Right atrium auricular region (tissue), 2 donors: ENCODE measurements at places on chromosomes 11 and 22. TPM values are rescaled to one million over a fixed set of nuclear protein-coding genes. Genes with fewer than 3 reads are reported as not detected.
A peak's percentile ranks its signal among the peaks of the same experiment; 100 is the strongest.

DNA sequence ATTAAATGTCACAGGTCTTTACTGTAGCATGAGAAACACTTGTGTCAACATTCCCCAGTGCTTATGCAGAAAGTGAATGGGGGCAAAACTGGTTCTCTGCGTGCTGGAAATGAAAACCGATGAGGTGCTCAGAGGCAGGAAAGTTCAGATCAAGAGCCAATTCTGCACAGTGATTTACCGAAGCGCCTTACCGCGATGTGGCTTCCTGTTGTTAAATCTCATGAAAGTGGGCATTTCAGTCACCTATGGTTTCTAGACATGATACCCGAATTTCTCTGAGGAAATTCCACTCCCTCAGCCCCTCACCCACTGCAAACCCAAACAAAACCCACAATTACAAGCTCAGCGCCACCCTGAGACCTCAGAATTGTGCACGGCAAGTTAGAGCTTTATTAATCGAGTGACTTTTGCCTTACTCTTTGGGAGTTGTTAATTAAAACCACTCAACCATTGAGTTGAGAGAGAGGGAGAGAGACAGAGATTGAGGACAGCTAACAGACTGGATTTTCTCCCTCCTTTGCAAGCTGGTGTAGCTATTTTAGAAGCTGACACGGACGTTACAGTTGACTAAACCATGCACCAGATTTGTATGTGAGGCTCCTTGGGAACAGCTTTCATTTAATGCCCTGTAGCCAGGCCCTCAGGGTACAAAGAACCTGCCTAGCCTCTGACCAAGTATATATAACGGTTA, 196.4 kb downstream of the DBX1 start:
- no peak overlapping the region for H3K4me3 ChIP-seq
- no peak for DNase-seq
- H3K27ac ChIP-seq, result no peak overlapping the region

DNA sequence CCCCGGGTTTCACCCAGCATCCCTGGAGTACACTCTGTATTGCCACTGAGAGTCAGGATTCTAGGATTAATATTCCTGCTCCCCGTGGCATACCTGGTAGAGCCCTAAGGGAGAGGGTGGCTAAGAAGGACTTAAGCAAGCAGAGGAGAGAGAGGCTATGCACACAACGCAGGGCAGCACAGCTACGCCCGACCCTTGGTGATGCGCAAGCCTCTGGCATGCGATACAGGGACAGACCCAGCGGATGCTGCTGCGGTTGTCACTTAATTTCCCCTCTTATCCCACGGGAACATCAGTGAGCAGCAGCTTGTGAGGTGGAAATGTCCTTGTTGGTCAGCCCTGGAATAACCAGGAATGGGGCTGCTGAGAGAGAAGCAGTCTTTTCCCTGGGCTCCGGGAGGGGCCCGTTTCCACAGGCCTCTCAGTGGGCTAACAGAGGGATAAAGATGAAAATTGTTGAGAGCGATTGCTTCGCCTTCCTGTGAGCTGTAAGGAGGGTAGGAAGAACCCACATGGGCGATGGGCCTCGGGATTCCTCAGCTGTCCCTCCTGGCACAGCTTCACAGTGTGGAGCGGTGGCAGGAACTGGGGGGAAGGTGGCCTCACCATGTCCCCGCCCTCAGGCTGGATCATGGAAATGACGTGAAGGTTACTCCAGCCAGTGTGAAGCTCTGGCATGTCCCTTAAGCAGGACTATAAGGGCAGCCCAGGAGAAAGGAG, 48.4 kb upstream of the RAB1B start:
- no peaks in the 10 kb centered on the region for H3K27me3 ChIP-seq
- no peak overlapping the region for H3K4me3 ChIP-seq
- H3K36me3 ChIP-seq, result peaks cover 54% of the 10 kb centered on the region
- H3K27ac ChIP-seq, result no peak overlapping the region
- no peak for DNase-seq

DNA sequence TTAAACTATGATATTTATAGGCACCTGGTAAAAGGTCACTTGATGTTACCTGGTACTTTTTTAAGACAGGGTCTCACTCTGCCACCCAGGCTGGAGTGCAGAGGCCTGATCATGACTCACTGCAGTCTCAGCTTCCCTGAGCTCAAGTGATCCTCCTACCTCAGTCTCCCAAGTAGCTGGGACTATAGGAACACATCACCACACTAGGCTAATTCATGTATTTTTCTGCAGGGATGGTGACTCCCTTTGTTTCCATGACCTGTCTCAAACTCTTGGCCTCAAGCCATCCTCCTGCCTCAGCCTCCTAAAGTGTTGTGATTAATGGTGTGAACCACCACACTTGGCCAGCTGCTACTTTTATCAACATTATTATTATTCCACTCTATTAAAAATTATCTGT, 47.6 kb downstream of the OR4C45 start:
- H3K27me3 ChIP-seq, result no peaks in the 10 kb centered on the region
- H3K4me3 ChIP-seq, result no peak overlapping the region
- H3K36me3 ChIP-seq, result no peaks in the 10 kb centered on the region

DNA sequence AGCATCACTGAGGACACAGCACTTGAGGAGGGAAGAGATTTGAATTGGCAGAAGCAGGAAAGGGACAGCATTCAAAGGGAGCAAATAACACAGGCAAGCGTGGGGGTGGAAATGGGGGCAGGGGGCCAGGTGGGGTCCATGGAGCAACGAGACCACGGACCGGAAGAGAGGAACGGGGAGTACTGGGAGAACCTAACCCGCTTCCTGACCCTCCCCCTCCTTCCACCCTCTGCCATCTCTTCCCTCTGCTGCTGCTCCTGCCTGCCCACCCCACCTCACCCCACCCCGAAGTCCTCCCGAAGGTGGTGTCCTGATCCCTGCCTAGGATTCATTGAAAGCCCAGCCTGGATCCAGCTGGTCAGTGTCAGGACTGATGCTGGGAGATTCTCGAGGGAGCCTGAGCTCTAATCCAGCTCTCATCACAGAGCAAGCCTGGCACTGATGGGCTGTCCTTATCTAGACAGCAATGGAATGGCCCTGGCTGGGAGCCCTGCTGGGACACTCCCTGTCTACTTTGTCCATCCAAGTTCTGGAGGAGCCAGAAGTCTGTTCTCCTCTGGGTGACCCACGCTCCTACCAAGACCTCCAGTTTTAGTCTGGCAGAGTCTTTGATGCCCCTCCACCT, 105.0 kb downstream of the TRIM29 start:
- H3K36me3 ChIP-seq, result no peaks in the 10 kb centered on the region
- H3K27me3 ChIP-seq, result no peaks in the 10 kb centered on the region
- H3K27ac ChIP-seq, result no peak overlapping the region
- H3K4me3 ChIP-seq, result no peak overlapping the region
- no peaks in the 10 kb centered on the region for H3K4me1 ChIP-seq

DNA sequence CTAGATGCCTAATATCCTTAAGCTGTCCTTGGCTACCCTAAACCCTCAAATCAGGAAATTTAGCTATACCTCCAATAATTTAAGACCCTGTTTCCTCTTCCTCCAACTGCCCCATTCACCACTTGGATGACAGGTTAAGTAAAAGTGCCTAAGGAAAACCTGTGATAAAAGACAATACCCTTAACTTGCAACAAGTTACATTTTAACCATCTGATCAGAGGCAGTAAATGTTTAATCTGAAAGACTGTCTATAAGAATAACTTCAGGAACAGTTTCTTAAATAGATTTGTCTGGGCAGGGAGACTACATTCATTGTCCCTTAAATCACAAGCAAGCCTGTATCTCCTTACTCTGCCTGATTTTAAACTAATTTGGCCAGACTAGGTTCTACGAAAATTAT, 129.1 kb downstream of the APOL5 start:
- H3K4me3 ChIP-seq, result no peak overlapping the region
- H3K4me1 ChIP-seq, result no peaks in the 10 kb centered on the region
- H3K36me3 ChIP-seq, result no peaks in the 10 kb centered on the region
- no peaks in the 10 kb centered on the region for H3K27me3 ChIP-seq

DNA sequence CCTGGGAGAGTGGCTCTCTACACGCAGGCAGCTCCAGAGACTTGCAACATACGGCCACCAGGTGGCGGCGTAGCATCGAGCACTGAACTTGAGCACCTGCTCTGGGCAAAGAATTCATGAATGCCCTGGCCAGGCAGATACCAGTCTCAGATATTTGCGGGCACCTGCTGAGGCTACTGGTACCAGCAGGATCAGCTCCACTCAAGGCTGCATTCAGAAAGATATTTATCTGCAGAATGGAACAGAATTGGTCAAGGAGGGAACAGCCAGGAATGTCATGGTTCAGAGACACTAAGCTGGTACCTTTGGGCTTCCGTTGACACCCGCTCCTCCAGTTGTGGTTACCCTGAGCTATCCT, 10.8 kb upstream of the CCDC86 start:
- no peak overlapping the region for H3K27ac ChIP-seq
- peak; percentile 88 for DNase-seq
- H3K27me3 ChIP-seq, result no peaks in the 10 kb centered on the region
- no peaks in the 10 kb centered on the region for H3K36me3 ChIP-seq

DNA sequence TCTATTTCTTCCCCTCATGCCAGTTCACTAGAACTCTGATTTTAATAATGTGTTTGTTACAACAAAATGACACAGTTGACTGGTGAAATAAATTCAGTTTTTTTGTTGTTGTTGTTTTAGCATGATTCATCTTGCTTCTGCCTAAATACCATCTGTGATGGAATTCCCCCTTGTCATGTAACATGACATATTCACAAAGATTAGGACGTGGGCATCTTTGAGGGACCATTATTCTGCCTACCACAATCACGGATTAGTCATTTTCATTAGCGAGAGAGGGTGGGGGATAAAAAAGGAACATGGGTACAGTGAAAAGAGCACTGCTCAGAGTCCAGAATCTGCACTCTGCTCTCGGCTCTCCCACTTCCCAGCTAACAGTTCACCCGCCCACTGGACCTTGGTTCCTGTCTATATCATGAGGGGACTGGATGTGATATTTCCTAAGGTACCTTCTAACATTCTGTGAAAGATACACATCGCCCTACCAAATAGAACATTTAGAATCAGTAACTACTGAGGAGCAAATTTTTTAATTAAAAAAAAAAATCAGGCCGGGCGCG, 11.3 kb downstream of the HTATIP2 start:
- no peaks in the 10 kb centered on the region for H3K4me1 ChIP-seq
- no peak for DNase-seq
- no peak overlapping the region for H3K4me3 ChIP-seq

- H3K27ac ChIP-seq, result peak overlapping the region; percentile 67
- H3K36me3 ChIP-seq, result no peaks in the 10 kb centered on the region
- no peak for DNase-seq
- H3K4me1 ChIP-seq, result peaks cover 19% of the 10 kb centered on the region
Observed at GRCh38 chr22:18032455-18033101, 8.2 kb upstream of the MICAL3 start.

DNA sequence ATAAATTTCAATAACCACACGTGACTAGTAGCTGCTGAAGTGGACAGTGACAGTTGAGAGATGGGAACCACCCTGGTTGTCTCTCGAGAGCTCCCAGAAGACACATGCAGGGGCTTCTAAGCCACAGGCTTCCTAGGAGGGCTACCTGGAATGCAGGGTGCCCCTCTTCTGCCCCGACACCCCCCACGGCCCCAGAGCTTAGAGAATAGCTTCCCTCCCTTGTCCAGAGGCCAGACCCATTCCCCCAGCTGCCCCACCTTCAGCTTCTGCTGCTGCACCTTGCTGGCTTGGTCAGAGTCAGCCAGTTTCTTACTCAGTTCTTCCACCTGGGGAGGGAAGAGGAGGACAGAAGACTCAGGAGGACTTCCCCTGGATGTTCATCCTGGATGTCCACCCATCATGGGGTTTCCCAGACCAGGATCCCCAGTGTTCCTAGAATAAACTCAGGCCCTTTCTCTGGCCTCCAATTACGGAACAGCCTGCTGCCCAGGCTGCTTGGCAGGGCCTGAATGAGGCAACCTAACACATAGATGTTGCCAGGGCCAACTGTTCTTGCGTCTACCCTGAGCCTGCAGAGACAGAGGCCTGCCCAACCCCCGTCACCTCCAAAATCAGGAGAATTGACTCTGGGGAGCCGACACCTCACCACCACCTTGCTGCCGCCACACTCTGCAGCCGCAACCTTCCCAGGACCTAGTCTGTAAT, 12.0 kb downstream of the IL18BP start:
- H3K4me3 ChIP-seq, result no peak overlapping the region
- DNase-seq, result no peak
- H3K36me3 ChIP-seq, result peaks cover 100% of the 10 kb centered on the region
- H3K27me3 ChIP-seq, result no peaks in the 10 kb centered on the region
- no peak overlapping the region for H3K27ac ChIP-seq

GRCh38 chr22:35567351-35568141, 26.9 kb downstream of the RASD2 start:
- no peak for DNase-seq
- no peaks in the 10 kb centered on the region for H3K27me3 ChIP-seq
- H3K27ac ChIP-seq, result no peak overlapping the region
- no peaks in the 10 kb centered on the region for H3K36me3 ChIP-seq

GRCh38 chr11:23931443-23931842, 565.4 kb upstream of the LUZP2 start:
- H3K27ac ChIP-seq, result no peak overlapping the region
- no peak overlapping the region for H3K4me3 ChIP-seq
- no peaks in the 10 kb centered on the region for H3K36me3 ChIP-seq
- H3K27me3 ChIP-seq, result no peaks in the 10 kb centered on the region
- DNase-seq, result no peak

GRCh38 chr11:13140873-13141655, 131.9 kb downstream of the RASSF10 start:
- H3K4me1 ChIP-seq, result no peaks in the 10 kb centered on the region
- H3K4me3 ChIP-seq, result no peak overlapping the region
- no peak for DNase-seq
- H3K36me3 ChIP-seq, result no peaks in the 10 kb centered on the region
- no peaks in the 10 kb centered on the region for H3K27me3 ChIP-seq

DNA sequence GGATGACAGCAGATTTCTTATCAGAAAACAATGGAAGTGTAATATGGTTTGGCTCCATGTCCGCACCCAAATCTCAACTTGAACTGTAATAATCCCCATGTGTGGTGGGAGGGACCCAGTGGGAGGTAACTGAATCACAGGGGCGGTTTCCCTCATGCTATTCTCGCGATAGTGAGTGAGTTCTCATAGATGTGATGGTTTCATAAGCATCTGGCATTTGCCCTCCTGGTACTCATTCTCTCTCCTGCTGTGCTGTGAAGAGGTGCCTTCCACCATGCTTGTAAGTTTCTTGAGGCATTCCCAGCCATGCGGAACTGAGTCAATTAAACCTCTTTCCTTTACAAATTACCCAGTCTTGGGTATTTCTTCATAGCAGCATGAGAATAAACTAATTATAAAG, 81.0 kb upstream of the SCUBE2 start:
- no peaks in the 10 kb centered on the region for H3K4me1 ChIP-seq
- no peak overlapping the region for H3K27ac ChIP-seq
- H3K27me3 ChIP-seq, result no peaks in the 10 kb centered on the region
- no peak for DNase-seq
- peaks cover 46% of the 10 kb centered on the region for H3K36me3 ChIP-seq

- no peak overlapping the region for H3K4me3 ChIP-seq
- no peaks in the 10 kb centered on the region for H3K4me1 ChIP-seq
Observed at GRCh38 chr11:96045622-96046456, 121.9 kb upstream of the MTMR2 start.

The SYT8 gene
- not detected for total RNA-seq

The MEI1 gene
- 0.71 TPM for total RNA-seq

The CTTN gene
- total RNA-seq, result 67.0 TPM

The ENTHD1 gene
- not detected for total RNA-seq

The MYBPC3 gene
- 1,210 TPM for total RNA-seq

The ZPR1 gene
- total RNA-seq, result 20.6 TPM

The ARHGAP8 gene
- 0.24 TPM for total RNA-seq

The ZNF215 gene
- total RNA-seq, result 0.63 TPM

The OR8D4 gene
- total RNA-seq, result not detected

The MGAT3 gene
- total RNA-seq, result 2.9 TPM

The AMOTL1 gene
- total RNA-seq, result 59.5 TPM
